ENCODE measurements at places on chromosomes 12 and 14. TPM values are rescaled to one million over a fixed set of nuclear protein-coding genes. Genes with fewer than 3 reads are reported as not detected.

RERG gene
- total RNA-seq: 0.55 TPM

CFL2 gene
- 20.5 TPM for total RNA-seq

MYF6 gene
- not detected for total RNA-seq

SLC38A2 gene
- 620 TPM for total RNA-seq

TBC1D30 gene
- 5.7 TPM for total RNA-seq

DNA sequence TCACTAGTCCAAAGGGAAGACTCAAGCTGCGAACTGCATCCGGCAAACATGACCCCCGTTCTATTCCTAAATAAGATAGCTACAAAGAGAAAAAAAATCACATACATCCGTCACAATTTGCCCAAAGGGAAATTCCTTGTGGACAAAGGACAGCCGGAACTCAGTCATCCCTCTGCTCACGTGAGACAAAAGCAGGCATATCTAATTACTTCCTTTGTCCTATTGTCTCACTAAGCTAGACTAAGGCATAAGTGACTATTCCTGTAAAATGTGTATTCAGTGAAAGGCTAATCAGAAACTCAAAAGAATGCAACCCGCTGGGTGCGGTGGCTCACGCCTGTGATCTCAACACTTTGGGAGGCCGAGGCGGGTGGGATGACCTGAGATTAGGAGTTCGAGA is 27.2 kb upstream of the NINJ2 start:
- H3K4me3 ChIP-seq: no peak overlapping the region
- H3K27ac ChIP-seq: no peak overlapping the region
- no peaks in the 10 kb centered on the region for H3K27me3 ChIP-seq
- H3K4me1 ChIP-seq: no peaks in the 10 kb centered on the region

DNA sequence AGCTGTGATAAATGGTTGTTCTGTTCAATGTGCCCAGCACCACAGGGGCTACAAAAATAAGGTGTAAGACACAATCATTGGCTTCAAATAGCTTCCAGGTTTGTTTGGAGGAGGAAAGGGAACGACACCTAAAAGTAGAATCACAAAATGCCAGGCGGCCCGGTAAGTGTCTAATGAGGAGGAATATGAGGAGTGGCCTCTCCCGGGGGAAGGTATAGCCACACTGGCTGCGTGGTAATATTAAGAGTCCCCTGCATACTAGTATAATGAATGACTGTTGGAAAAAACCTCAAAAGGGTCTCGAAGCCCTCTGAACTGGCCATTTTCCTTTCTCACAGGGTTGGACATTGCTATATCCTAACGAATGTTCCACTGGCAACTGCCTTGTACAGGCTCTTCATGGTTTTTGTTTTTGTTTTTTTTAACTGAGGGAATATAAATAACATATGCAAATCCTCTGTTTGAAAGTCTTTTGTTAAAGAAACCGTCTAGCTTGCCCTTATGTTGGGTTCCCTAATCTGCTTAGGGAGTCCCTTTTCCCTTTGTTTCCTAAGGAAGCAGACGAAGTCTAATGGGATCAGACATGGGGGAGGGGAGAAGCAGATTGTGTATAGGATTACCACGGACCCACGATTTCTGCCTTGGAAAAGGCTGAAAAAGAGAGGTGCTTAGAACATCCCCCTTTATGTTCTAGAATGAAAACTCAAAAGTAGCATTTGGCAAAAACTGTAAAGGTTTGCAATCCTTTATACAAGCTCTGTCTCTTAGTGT is 4.2 kb downstream of the CCDC60 start:
- peaks cover 59% of the 10 kb centered on the region for H3K27me3 ChIP-seq
- no peak for DNase-seq
- H3K4me3 ChIP-seq: no peak overlapping the region

DNA sequence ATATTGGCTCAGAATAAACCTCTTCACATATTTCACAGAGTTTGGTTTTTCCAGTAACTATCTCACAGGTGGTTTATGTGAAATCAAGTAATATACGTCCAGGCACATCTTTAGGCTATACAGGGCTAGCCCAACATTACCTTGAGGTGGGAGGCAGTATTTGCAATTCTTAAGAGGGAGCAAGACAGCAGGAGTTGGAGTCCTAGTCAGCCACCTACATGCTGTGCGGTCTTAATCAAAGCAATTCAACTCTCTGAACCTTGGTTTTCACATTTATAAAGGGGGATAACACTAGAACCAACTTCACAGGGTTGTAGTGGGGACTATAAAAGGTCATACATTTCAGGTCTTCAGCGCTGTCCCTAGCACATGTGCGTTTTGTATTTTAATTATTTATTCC is 73.5 kb upstream of the FICD start:
- DNase-seq: no peak

All from H1 (cell line).